ENCODE measurements at places on chromosomes 3 and 15.

- peak; percentile 17 for DNase-seq
These were observed 1.0 kb upstream of the ISY1 start for GRCh38 chr3:129161860-129162271.

- DNase-seq = no peak
These were observed 145.6 kb downstream of the LRRC3B start for GRCh38 chr3:26768068-26768651.

DNA sequence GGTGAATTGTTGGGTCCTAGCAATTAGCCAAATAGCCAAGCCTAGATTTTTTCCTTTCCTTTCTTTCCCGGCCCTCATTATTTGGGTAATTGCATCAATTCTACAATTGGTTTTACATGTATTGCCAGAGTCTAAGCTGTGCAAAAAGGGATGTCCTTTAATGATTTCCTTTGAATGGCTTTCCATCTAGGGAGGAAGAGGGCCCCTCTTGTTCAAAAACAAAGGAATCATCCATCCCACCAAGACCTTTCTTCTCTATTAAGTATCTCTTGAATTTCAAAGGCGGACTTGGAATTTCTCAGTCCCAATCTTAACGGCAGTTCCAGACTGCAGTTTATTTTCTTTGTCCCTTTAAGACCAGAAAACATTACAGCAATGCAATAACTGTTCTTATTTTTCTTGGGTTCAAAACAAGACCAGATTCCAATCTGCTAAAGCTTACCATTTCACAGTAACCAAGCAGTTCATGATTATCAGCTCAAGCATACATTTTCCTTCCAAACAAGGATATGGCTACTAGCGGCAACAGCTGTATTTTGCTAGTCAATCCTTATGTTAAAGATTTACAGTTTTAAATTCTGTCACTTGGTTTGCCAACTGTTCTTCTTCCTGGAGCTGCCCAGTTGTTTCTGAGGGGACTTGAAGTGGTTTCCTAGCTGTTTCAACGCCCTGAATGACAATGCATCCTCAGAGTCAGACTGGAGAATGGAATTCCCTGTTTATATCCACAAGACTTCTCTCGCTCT lies 91.4 kb upstream of the LRIG1 start:
- no peak for DNase-seq

DNA sequence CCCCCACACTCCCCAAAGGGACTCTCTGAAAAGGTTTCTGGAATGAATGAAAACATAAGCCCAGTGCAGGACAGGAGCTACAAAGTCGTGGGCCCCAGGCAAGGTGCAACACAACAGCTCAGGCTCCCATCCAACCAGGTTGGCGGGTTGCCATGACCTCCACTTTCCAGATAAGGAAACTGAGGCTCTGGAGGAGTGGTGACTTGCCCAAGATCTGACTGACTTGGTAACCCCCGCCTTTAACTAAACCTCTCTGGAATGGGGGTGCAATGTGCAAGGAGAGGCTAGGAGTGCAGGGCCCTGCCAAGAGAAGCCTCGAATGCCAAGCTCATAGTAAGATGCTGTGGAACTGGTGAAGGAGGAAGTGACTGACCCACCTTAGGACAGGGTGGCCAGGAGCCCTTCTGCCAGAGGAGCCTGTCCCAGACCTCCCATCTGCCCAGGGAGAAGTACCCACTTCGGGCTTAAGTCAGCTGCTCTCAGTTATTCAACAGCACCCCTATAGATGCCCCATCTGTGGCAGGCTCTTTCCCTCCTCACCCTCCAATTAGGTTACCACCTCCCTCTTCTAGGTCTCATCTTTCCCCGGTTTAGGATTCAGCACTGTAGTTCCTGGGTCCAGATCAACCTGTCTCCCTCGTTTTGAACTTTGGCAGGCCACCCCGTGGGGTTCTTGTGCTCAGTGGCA lies 553 bp upstream of the TNNC1 start:
- DNase-seq = no peak

- no peak for DNase-seq
These were observed 27.3 kb upstream of the CCDC50 start for GRCh38 chr3:191301782-191302411.

- peak; percentile 74 for DNase-seq
These were observed 55.5 kb downstream of the ST6GAL1 start for GRCh38 chr3:186985661-186986364.

- DNase-seq = no peak
These were observed 43.5 kb downstream of the SLC41A3 start for GRCh38 chr3:126040386-126040785.

DNA sequence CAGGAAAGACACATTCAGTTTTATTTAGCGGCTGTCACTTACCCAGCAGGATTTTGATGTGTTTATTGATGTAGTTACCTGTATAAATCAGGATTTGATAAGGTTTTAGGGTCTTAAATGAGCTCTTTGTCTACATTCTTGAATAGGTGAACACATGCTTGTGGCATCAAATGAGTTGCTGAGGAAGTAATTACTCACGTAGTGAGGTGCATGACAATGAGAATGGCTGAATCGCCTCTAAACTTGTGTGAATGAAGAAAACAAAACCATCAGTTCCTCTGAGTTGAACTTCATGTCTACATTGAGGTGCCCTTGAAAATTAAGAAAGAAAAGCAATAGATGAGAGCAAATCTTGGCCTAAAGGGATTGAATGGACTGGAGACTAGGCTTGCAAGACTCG lies 245.6 kb upstream of the SATB1 start:
- no peak for DNase-seq

GRCh38 chr15:82585072-82585471 lies 44.8 kb upstream of the RPS17 start:
- DNase-seq = no peak

DNA sequence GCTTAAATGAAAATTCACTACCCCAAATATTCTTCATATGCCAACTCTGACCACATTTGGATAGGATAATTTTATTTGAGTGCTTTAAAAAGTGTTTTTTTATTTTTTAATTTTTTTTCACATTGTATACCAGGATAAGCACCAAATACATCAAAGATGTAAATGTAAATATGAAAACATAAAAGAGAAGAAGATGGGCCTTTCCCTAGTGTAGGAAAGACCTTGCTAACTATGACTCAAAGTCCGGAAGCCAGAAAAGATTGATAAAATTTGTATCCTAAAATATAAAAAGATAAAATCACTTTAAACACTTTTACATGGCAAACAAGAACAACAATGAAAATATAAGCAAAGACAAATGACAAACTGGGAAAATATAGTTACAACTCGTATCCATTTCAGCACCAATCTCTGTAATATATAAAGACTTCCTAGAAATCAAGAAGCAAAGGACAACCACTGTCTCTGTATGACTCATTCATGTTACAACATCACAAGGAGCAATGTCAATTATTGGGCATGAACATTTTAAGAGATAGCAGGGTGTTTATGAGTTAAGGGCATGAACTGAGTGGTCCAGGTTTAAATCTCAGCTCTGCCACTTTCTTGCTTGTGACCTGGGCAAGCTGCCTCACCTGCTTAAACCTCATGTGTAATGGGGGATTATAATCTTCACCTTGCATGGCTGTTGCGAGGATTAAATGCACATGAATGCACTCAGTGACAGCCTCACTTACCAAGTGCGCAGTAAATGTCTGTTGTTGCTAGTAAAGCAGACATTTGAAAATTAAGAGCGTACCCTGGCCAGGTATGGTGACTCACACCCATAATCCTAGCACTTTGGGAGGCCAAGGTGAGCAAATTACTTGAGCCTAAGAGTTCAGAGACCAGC lies 25.3 kb upstream of the ARHGEF3 start:
- DNase-seq = no peak

- no peak for DNase-seq
These were observed 235.6 kb upstream of the TGFBR2 start for GRCh38 chr3:30370681-30371271.

- DNase-seq = no peak
These were observed 694.9 kb downstream of the ZBBX start for GRCh38 chr3:166685246-166685645.

- DNase-seq = no peak
These were observed 30.2 kb upstream of the OCA2 start for GRCh38 chr15:28129231-28129848.

- DNase-seq = no peak
These were observed 28.0 kb downstream of the PPARG start for GRCh38 chr3:12316729-12317351.

GRCh38 chr3:67804089-67804488 lies 149.7 kb upstream of the SUCLG2 start:
- DNase-seq = no peak

DNA sequence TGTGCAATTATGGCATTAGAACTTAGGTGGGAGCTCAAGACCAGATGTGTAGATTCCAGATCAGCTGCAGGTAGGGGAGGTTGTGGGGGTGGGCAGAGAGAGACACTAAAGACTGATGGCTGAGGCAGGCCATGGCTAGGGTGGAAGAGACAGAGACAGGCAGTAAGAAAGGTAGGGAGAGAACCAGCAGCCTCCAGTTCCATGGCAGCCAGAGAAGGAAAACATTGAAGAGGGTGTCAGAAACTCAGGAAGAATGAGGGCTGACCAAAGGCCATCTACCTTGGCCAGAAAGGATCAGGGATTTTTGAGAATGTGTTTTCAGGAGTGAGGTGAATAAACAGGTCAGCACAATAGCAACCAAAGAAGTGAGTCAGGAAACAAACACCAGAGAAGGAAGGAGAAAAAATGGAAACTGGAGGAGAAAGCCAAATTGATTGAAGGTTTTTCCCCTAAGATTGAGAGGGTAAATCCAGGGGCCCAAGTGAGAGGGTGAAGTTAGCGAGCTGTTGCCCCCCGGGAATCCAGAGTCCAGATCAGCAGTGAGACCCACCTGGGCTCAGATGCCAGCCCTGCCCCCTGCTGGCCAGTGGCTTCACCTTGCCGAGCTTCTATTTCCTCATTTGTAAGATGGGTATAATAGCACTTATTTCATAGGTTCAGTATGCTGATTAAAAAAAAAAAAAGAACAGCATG lies 41.0 kb downstream of the ABHD2 start:
- peak; percentile 36 for DNase-seq

GRCh38 chr15:101528108-101528916 lies 38.8 kb upstream of the PCSK6 start:
- DNase-seq = no peak

DNA sequence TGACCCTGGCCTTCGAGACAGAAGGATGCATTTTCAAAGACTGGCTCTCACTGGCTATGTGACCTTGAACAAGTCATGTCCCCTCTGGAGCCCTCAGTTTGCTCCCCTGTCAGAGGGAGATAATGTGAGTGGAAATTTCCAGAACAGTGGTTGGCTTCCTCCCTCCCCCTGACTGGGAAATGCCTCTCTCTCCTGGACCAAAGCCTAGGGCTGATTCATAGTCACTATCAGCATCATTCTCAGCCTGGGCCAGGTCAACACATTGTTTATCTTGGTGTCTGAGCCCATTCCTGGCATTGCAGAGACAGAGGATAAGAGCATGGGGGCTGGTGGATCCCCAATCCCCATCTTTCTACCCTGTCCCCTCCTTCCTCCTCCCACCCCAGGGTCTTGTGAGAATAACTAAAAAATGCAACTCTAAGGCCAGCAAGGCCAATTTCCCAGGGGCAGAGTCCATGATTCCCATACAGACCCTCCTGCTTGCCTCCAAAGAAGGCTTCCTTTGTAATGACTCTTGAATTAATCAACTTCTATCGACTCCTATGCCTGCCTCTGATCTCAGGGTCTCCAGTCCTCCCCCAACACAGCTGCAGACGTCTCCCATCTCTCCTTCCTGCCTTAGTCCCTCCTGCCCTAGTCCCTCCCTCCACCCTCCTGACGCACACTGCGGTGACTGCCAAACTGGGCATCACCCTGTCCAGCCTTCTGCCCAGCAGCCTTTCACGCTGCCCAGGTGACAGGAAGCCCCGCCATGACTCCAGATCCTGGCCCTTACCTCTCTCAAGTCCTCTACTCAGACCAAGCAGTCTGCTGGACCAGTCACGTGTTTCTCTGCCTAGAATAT lies 35.4 kb upstream of the CORO2B start:
- DNase-seq = no peak

DNA sequence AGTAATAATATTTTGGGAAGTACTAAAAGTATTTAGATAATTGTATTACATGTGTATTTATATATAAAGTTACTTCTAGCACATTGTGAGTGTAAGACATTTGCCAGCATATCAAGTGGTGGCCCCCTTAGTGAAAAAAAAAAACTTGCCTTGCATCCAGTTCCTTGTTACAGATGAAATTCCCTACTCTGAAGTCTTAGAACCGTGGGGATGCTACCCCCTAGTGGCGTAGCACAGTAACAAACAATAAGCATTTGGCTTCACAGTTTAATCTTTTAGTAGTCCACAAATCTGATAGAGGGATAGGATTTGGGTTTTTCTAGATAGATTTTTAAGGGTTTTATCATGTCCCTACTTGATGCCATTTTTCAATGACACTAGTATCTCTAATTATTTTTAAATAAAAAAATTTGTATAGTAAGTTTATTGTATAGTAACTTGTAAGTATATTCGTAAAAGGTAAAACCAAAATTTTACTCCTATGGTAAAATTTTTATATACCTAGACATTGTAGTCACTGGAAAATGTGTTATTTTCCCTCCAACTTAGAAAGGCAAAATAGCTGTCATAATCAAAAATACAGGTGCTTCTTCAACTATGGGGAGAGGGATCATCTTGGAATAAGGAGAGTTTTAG lies 14.3 kb downstream of the SMC4 start:
- DNase-seq = peak; percentile 69

DNA sequence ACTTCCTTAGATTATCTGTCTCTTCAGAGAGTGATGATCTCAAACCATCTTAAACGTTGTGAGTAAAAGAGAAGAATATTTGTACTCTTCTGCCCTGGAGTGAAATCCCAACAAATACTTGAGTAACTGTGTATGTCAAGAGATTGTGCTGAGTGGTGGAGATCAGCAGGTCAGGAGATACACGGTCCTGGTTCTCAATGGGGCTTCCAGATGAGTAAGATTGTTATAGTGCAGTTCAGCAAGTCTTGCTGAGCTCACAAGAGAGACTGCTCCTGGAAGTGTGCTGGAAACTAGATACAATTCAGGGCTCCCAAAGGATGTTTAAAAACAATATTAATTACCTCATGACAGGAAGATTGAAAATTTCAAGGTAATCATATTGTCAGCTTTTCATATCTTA lies 184.3 kb downstream of the AKAP13 start:
- no peak for DNase-seq

DNA sequence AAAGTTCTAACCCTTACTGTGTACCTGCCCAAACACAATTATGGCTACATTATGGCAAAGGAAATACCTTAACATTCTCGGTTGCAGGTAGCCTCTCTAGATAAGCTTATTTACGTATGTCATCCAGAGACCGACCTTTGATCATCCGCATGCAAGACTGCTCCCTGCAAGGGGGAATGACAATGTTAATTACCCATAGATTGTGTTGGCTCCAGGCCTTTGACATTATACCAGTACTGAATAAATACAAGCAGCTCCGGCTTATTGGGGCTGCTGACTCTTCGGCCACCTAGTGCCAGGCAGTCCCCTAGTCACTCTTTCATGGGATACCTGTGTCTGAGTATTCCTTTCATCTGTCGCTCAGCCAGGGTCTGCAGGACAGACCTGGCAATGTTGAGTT lies 223.5 kb downstream of the DTWD1 start:
- no peak for DNase-seq
